ENCODE measurements at places on chromosomes 5 and 9. TPM values are rescaled to one million over a fixed set of nuclear protein-coding genes. Genes with fewer than 3 reads are reported as not detected.

The DMAC1 gene
- 72.9 TPM for total RNA-seq

The ZNF462 gene
- total RNA-seq = not detected

The PLPPR1 gene
- total RNA-seq = 16.4 TPM

The MATR3 gene
- 484 TPM for total RNA-seq

DNA sequence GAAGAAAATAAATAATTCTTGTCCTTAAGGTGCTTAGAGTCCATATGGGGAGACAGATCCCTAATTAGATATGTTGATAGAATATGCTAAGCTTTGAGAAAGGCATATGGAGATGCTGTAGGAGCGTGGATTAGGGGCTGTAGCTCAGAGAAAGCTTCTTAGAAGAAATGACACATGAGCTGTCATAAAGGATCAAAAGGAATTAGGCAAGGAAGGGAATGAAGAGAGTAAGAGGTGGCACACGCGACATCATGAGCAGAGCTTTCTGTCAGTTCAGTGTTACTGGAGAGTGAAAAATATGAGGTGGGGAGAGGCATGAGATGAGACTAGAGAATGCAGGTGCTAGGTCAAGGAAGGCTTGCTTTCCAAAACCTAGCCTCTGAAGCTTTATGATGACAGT, 118.6 kb downstream of the KIAA0825 start:
- no peak overlapping the region for H3K27ac ChIP-seq
- no peaks in the 10 kb centered on the region for H3K4me1 ChIP-seq
- no peaks in the 10 kb centered on the region for H3K36me3 ChIP-seq
- DNase-seq = no peak
- H3K27me3 ChIP-seq = no peaks in the 10 kb centered on the region
- H3K4me3 ChIP-seq = no peak overlapping the region

DNA sequence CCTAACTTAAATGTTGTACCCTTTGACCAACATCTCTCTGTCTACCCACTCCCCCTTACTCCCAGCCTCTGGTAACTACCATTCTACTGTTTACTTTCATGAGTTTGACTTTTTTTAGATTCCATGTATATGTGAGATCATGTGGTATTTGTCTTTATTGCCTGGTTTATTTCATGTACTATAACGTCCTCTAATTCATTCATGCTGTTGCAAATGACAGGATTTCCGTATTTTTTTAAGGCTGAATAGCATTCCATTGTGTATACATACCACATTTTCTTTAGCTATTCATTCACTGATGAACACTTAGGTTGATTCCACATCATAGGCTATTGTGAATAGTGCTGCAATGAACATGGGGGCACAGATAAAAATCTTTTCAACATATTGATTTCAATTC, 11.8 kb upstream of the NDUFB6 start:
- DNase-seq = no peak
- no peak overlapping the region for H3K27ac ChIP-seq
- no peaks in the 10 kb centered on the region for H3K27me3 ChIP-seq
- H3K4me3 ChIP-seq = no peak overlapping the region
- H3K4me1 ChIP-seq = peaks cover 9% of the 10 kb centered on the region

GRCh38 chr5:66553368-66553912, 42.8 kb upstream of the MAST4 start:
- no peaks in the 10 kb centered on the region for H3K36me3 ChIP-seq
- no peak overlapping the region for H3K4me3 ChIP-seq
- DNase-seq = no peak
- no peak overlapping the region for H3K27ac ChIP-seq
- no peaks in the 10 kb centered on the region for H3K4me1 ChIP-seq

DNA sequence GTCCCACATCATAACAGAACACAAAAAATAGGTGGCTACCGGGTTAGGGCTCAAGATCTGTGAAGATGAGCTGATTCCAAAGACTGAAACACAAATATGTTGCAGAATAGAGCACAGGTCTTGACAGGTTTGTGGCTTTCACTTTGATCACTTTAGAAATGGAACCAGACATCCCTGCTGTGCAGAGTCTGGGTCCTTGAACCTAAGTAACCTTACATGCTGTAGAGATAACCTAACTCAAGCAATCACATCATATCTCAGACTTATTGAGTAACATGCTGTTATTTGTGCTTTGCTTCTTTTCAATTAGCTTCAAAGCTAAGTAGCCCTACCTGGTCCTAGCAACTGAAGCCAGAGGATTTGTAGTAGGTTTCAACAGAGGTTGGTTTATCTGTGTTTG, 24.3 kb downstream of the FBXW2 start:
- peak overlapping the region; percentile 26 for H3K27ac ChIP-seq
- H3K4me3 ChIP-seq = no peak overlapping the region
- H3K4me1 ChIP-seq = peaks cover 48% of the 10 kb centered on the region
- H3K27me3 ChIP-seq = no peaks in the 10 kb centered on the region

GRCh38 chr9:125241863-125242739, 958 bp upstream of the HSPA5 start:
- peak overlapping the region; percentile 97 for H3K27ac ChIP-seq
- H3K36me3 ChIP-seq = peaks cover 23% of the 10 kb centered on the region
- no peak for DNase-seq
- H3K27me3 ChIP-seq = no peaks in the 10 kb centered on the region
- peak overlapping the region; percentile 97 for H3K4me3 ChIP-seq
- peaks cover 48% of the 10 kb centered on the region for H3K4me1 ChIP-seq

All from HepG2 (cell line).